ENCODE measurements at places on chromosomes 6 and 20. TPM values are rescaled to one million over a fixed set of nuclear protein-coding genes. Genes with fewer than 3 reads are reported as not detected.

DNA sequence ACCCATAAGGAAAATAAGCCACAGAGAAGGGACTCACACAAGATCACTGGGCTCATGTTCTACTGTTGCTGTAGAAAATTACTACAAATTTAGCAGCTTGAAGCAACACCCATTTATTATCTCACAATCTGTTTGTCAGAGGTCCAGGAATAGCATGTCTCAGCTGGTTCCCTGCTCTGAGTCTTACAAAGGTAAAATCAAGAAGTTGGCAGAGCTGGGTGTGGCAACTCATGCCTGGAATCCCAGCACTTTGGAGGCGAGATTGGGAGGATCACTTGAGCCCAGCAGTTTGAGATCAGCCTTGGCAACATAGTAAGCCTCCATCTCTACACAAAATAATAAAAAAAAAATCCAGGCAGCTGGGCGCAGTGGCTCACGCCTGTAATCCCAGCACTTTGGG lies 28.5 kb upstream of the ZNF831 start:
- DNase-seq = no peak
- peaks cover 2% of the 10 kb centered on the region for H3K4me1 ChIP-seq
- H3K36me3 ChIP-seq = no peaks in the 10 kb centered on the region
- H3K27ac ChIP-seq = no peak overlapping the region
- H3K27me3 ChIP-seq = no peaks in the 10 kb centered on the region

GRCh38 chr20:15642676-15643075 lies 930.6 kb downstream of the KIF16B start:
- H3K4me3 ChIP-seq = no peak overlapping the region
- no peaks in the 10 kb centered on the region for H3K36me3 ChIP-seq
- no peaks in the 10 kb centered on the region for H3K27me3 ChIP-seq
- H3K4me1 ChIP-seq = no peaks in the 10 kb centered on the region
- no peak overlapping the region for H3K27ac ChIP-seq
- DNase-seq = no peak

GRCh38 chr6:134593442-134593841 lies 275.5 kb upstream of the SGK1 start:
- no peaks in the 10 kb centered on the region for H3K4me1 ChIP-seq
- no peak for DNase-seq
- no peak overlapping the region for H3K4me3 ChIP-seq
- no peaks in the 10 kb centered on the region for H3K27me3 ChIP-seq

- H3K4me3 ChIP-seq = no peak overlapping the region
- no peaks in the 10 kb centered on the region for H3K27me3 ChIP-seq
- no peak for DNase-seq
These were observed 195.1 kb upstream of the SGK1 start for GRCh38 chr6:134512981-134513391.

DNA sequence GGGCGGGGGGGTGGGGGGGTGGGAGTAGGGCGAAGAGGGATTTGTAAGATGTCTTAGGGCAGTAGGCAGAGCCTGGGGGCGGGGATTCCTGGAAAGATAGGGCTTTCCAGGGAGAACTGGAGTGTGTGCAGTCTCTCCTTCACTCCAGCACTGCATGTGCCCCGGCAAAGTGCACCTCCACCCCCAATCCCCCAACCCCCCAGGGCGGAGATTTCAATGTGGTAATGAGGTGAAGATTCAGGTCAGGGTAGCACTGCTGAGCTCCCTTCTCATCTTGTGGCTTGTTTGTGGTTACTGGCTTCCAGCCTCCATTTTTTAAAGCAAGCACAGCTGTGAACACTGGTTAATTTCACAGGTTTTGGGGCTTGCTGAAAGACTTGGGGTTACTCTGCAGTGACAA lies 5.9 kb downstream of the TMEM239 start:
- no peak overlapping the region for H3K27ac ChIP-seq
- peaks cover 5% of the 10 kb centered on the region for H3K27me3 ChIP-seq
- H3K4me1 ChIP-seq = peaks cover 17% of the 10 kb centered on the region
- no peaks in the 10 kb centered on the region for H3K36me3 ChIP-seq
- no peak overlapping the region for H3K4me3 ChIP-seq

DNA sequence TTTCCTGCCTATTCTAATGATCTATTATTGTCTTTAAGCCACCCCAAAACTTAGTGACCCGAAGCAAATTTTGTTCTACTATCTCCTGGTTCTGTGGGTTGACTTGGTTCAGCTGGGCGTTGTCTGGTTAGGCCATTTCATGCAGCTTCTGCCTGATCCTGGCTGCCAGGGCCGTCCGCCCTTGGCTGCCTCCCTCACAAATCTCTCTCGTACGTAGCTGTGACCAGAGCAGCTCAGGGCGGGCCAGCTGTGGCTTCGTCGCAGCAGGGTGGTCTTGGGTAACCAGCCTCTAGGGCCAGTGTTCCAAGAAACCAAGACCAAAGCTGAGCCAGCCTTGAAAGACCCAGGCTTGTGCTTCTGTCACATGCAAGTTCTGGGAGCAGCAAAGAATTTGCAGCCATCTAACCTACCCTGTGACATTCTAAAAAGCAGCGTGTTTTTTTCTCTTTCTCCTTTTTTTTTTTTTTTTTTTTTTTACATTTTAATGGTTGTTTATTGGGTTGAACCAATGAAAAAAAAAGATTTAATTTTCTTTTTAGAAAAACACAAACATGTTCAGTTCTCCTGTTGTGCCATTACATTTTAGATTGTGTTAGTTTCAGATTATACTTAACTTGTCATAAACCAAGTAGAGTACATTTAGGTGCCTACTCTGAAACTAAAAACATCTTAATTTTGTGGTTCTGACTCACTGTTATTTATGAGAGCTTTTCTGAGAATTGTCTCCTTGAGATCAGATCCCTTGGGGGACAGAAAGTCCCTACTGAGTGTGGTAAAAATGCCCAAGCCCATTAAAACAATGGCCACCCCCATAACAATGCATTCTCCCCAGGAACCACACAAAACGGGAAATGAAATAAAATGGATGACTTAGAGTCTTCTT lies 83.9 kb downstream of the ZDHHC14 start:
- no peak overlapping the region for H3K4me3 ChIP-seq
- H3K4me1 ChIP-seq = peaks cover 11% of the 10 kb centered on the region
- H3K27me3 ChIP-seq = no peaks in the 10 kb centered on the region
- no peak for DNase-seq

DNA sequence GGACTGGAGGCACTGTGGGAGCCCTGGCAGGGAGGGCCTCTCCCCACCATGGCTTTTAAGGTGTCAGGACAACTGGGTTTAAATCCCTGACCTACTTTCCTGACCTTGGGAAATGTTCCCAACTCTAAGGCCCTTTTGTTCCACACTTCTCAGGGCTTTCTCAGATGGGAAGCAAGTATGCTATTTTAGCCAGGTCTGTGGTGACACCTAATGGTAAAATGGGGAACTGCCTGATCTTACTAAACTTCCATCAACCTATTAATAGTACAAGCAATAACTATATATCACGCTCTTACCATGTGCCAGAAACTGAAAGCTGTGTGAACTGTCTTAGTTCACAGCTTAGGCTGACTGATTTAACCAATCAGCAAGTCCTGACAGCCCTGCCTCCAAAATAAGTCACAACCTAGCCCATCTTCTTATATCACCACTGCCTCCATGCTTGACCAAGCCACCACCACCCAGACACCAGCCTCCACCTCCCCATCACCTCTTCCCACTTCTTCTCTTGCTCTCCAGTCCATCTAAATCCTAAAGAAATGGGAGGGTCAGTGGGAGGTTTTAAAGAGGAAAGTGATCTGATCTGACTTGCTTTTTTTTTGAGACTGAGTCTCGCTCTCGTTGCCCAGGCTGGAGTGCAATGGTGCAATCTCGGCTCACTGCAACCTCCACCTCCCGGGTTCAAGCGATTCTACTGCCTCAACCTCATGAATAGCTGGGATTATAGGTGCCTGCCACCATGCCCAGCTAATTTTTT lies 6.9 kb upstream of the BLCAP start:
- no peak overlapping the region for H3K27ac ChIP-seq
- H3K27me3 ChIP-seq = no peaks in the 10 kb centered on the region
- H3K36me3 ChIP-seq = no peaks in the 10 kb centered on the region
- H3K4me3 ChIP-seq = no peak overlapping the region

DNA sequence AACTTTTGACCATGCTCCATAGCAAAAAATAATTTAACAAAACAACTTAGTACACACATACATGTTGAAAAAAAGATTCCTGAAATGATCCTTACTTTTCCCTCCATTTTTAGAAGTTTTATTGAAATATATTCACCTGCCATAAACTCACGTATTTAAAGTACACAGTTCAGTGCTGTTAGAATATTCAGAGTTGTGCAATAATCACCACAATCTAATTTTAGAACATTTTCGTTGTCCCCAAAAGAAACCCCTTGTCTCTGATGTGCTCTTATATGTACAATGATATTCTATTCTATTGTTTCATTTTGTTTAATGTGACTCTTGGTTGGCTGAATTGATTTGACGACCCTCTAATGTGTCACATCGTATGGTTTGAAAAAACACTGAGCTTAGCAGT lies 15.9 kb downstream of the ROS1 start:
- DNase-seq = no peak
- no peaks in the 10 kb centered on the region for H3K27me3 ChIP-seq
- no peak overlapping the region for H3K4me3 ChIP-seq

KCNG1 gene
- total RNA-seq = 3.4 TPM

CARMIL1 gene
- total RNA-seq = 1.8 TPM

THBD gene
- 0.31 TPM for total RNA-seq

GGTLC1 gene
- total RNA-seq = not detected
